ENCODE measurements at places on chromosomes 11 and 22.

DNA sequence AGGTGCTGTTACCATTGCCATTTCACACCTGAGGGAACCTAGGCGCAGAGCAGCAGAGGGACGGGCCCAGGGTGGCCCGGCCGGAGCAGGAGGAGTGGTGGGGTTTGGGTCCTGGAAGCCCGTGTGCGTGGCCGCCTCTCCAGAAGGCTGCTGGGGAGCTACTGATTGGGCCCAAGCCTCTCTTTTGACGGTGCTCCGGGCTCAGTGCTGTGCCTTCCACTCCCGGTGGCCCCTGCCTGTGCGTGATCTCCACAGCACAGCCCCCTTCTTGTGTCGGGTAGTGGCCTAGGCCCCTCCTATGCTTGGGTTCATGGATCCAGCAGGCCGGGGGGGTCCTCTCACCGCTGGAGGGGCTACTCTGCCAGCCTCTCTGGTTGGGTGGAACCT is 41.0 kb downstream of the SMIM38 start:
- no peak for DNase-seq

DNA sequence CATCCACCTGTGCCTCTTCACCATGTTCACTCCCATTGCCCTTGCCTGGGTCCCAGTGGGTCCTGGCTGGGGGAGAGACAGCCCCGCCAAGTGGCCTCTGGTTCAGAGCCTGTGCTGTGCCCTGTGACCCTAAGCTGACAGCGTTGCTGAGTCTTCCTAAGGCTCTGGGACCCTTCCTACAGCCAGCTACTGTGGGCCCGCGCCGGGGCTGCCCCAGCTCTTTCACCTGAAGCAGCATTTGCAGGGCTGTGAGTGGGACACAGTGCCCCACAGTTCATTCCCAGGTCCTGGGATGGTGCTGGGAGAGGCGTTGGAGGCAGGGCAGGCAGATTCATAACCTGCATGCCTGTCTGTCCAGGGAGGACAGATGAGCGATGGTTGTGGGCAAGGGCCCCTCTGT is 10.7 kb downstream of the TPCN2 start:
- no peak for DNase-seq

GRCh38 chr22:38570779-38571364 is 889 bp upstream of the DMC1 start:
- DNase-seq, result peak; percentile 10

DNA sequence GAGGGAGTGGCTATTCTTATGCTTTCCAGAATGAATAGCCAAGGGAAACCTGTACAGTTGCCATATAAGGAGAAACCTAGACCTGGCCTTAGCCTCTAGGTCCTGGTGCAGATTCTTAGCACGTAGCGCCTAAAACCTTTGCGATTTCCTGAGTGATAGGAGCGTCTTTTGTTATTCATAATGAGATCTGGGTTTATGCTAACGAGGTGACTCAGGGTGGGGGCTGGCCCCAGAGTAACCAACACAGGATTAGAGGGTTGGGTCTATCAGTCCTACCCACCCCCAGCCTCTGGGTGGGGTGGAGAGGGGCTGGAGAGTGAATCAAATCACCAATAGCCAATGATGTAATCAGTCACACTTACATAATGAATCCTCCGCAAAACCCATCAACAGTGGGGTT is 73.4 kb upstream of the PARVG start:
- no peak for DNase-seq

DNA sequence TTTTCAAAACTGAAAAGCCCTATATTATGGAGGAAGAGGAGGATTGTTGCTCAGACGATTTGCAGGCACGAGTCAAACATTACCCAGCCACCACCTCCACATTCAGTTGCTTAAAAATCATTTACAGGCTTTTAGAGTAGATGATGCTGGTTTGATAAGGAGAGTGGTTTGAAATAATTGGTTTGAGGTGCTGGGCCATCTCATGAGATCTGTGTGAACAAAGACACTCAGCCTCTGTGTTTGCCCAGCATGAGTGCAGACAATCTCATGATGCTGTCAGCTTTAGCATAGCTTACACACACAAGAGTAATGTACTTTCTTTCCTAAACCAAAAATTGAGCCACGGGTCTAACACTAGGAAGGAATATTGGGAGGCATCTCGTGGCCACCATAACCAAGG is 4.3 kb downstream of the SLC43A3 start:
- DNase-seq, result no peak

- DNase-seq, result no peak
Observed at GRCh38 chr11:58394195-58394594, 12.5 kb downstream of the OR5B3 start.

DNA sequence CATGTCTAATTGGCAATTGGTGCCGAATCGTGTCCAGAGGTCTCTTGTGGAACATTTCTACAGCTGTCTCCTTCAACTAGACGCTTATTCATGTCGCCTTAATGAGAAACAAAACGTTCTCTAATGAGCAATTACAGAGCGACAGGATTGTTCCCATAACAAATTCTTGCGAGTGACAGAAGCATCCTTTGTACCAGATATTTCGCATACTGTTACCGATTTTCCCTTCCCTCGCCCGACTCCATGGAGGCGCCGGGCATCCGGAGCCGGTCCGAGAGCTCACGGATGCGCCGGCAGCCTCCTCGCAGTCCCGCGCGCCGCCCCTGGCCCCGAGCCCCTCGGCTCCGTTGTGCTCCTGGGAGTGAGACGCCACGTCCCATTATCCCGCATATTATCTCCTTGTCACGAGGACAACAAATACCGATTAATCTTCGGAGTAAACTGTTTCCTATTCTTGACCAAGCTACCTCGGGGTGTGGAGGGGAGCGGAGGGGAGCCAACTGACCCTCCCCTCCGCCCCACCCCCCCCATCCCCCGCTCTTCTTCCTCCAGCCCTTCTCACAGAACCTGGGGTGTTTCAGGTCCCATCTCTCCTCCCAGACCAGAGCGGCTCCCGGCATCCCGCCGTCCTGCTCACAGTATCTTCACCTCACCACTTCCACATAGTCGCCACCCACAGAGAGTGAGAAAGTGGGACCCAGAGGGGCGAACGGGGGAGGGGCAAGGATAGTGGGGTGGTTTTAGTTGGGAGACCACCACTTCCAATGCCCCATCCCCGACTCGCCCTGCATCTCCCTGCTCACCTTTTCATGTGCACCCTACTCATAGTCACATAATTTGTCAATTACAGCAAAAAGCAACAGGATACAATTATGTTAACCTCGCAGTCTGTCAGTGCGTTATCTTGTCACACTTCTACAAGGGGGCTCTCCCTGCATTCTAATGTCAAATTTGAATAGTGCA is 11.4 kb downstream of the PAX6 start:
- no peak for DNase-seq

- peak; percentile 41 for DNase-seq
Observed at GRCh38 chr11:65625628-65626342, 10.2 kb downstream of the PCNX3 start.

GRCh38 chr22:36853407-36854099 is 7.3 kb upstream of the NCF4 start:
- peak; percentile 84 for DNase-seq

GRCh38 chr22:37581504-37581903 is 1.6 kb upstream of the LGALS2 start:
- DNase-seq, result no peak

DNA sequence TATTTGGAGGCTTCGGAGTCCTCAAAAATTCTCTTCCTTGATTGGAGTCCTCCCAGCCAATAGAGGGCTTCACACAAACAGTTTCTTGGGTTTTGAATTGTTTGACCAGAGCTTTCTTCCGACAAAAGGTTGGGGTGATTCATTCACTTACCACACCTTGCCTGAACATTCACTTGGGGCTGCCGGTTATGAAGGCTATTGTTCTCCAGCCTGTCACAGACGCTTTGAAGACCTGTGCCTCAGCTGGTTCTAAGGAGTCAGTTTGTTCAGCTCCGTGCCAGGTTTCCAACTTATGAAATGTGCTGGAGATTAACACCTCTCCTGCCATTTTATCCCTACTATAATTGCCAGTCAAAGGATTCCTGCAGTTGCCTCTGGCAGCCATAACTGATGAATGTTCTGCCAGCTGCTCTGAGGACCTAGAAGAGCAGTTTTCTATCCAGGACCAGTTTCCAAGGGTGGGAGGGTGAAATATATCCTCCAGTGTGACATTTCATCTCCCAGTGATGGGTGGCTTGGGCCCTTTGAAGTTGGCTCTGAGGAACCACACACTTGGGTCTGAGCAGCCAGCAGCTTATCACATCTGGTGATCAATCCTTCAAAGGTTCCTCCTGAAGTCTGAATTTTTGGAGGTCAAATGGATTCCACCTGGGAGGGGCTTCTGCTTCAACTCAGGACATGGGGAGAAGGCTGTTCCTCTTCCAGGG is 31.4 kb downstream of the LIMK2 start:
- DNase-seq, result no peak

DNA sequence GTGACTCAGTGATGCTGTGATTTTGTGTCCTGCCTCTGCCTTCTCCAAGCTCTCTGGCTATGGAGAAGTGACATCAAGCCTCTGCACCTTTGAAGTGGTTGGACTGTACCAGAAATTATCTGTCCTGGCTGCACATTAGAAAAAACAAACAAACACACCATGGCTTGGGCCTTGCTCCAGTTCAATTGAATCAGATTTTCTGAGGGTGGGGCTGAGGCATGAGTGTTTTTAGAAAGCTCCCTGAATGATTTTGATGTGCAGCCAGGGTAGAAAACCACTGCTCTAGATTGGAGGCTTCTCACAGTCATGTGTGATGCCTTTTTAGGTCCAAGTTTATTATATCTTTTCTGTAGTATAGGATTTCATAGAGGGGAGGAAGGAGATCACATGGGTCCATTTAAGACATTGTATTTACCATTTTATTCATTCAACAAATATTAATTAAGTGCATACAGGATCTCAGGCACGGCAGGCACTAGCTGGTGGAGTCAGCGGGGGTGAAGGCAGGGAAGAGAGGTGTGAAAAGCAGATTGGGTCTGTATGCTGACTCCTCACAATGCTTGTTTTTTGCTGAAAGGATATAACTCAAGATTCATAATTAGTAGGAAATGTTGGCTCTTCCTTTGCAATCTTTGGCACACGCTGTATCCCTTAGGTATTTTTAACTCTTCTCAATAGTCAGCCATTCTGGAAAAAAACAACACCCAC is 7.1 kb upstream of the VSTM5 start:
- DNase-seq, result no peak

DNA sequence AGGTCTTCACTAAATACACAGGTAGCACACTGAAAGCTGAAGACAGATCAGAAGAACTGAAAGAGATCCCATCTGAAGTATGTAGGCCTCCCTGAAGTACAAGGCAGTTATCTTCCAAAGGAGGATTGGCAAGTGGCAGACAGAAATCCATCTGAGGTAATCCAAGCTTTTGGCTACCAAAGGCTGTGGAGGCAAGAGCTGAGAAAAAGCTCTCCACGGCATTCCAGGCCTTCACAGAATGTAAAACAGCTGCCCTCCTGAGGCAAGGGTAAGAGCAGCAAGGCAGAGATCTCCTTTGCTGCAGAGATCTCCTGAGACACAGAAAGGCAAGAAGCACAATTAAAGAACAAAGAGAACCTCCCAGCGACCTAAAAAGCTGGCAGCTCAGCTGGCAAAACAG is 19.1 kb downstream of the PIK3C2A start:
- DNase-seq, result no peak

- DNase-seq, result peak; percentile 54
Observed at GRCh38 chr11:59668188-59668949, 468 bp downstream of the PATL1 start.

DNA sequence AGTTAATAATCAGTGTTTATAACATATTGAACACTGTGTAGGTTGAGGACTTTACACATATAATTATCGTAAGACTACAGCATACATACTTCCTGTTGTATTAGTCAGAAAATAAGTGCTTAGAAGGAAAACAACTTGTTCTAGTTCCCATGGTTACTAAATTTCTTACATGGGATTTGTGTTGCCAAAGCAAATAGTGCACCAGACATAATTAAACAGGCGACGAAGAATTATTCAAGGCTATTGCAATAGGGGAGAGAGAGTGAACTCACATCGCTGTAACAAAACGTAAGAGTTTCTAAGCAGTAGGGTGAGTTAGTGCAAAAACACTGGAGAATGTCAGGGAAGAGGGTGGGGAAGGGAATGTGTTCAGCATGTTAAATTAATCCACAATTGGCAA is 347.8 kb downstream of the CNTN5 start:
- no peak for DNase-seq

- DNase-seq, result no peak
Observed at GRCh38 chr11:81092522-81092921, 1641.1 kb downstream of the FAM181B start.

DNA sequence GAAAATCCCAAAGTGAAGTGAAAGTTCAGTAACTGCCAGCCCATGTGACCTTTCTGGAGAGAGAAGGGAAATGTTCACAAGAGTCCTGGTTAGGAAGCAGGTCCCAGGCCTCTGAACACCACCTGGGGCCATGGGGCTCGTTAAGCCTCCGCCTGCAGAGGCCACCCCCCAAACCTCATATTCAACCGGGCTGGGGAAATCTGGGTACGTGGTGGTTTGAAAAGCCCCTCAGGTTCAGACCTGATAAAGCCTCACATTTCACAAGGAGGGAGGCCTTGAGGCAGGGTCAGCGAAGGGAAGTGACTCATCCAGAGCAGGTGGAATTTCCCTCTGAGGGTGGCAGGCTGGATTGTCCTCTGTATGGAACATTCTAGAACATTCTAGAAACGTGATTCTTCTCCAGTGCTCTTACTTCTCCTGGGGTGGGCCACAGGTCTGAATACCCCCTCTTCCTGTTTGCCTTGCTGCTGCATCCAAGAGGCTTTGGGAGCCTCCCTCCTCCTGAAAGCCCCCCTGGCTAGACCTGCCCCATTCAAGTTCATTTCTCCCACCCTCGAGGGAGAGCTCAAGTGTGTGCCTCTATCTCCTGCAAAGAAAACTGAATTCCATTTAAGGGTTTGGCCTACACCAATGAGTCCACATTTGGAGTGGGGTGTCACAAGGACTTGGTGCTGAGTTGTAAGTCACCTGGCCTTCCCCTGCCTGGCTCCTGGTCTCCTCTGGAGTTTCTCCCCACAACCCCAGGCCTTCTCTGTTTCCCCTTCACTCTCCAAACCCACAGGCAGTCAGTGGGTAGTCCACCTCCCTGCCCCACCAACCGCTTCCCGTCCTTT is 6.3 kb downstream of the FXYD2 start:
- no peak for DNase-seq

GRCh38 chr22:39306456-39307361 is 12.7 kb downstream of the RPL3 start:
- peak; percentile 45 for DNase-seq

GRCh38 chr11:72684236-72684912 is 10.2 kb upstream of the PDE2A start:
- DNase-seq, result peak; percentile 17

GRCh38 chr11:6196396-6196795 is 2.6 kb upstream of the OR52W1 start:
- DNase-seq, result no peak

- peak; percentile 47 for DNase-seq
Observed at GRCh38 chr11:17354601-17354991, 3.0 kb downstream of the NCR3LG1 start.
